Spleen (tissue), 13 donors: ENCODE measurements at places on chromosomes 3 and 15. TPM values are rescaled to one million over a fixed set of nuclear protein-coding genes. Genes with fewer than 3 reads are reported as not detected.

DNA sequence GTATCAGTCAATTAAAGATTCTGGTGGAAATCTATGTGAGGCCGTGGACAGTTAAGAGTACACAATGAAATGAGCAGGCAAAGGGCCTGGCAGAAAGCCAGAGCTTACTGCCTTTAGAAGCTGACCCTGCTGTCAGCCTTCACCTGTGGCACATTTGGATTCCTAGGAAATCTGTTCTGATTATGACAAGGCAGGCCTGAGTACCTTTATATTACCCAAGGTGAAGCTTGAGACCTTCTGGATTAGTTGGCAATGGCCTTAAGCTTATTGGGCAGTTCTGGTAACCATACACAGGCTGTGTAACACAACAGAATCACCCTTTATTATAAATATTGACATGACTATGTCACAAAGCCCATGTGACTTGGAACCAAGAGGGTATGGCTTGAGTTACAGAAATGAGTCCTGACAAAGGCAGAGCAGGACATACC, 43.2 kb downstream of the NBEAL2 start:
- DNase-seq: no peak
- no peaks in the 10 kb centered on the region for H3K36me3 ChIP-seq
- peaks cover 12% of the 10 kb centered on the region for H3K4me1 ChIP-seq
- H3K4me3 ChIP-seq: no peak overlapping the region
- H3K27me3 ChIP-seq: no peaks in the 10 kb centered on the region

- H3K27me3 ChIP-seq: no peaks in the 10 kb centered on the region
- H3K4me3 ChIP-seq: no peak overlapping the region
- no peaks in the 10 kb centered on the region for H3K4me1 ChIP-seq
- peaks cover 80% of the 10 kb centered on the region for H3K36me3 ChIP-seq
- no peak for DNase-seq
- H3K27ac ChIP-seq: no peak overlapping the region
These were observed 5.2 kb downstream of the CEP97 start for GRCh38 chr3:101729586-101729985.

GRCh38 chr3:193574488-193575070, 18.4 kb upstream of the OPA1 start:
- H3K4me1 ChIP-seq: no peaks in the 10 kb centered on the region
- no peak for DNase-seq
- H3K36me3 ChIP-seq: no peaks in the 10 kb centered on the region

HTD2 gene
- 6.4 TPM for total RNA-seq

DNA sequence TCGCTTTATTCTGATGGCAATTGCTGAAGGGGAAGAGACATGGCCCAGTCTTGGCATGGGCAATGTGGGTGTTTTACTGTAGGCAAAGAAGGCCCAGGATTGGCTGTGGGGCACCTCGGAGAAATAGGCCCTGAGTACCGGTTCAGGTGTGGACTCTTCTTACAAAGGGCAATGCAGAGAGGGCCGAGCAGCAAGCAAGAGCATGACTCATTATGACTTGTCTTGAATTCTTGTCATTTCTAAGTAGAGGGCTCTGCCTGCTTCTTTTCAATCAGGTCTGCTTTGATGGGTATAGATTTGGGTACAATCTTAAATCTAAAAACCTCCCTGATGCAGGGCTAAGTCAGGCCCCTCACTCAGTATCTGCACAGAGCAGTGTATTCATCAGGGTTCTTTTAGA, 14.8 kb upstream of the BUB1B start:
- H3K27ac ChIP-seq: no peak overlapping the region
- H3K4me1 ChIP-seq: no peaks in the 10 kb centered on the region
- DNase-seq: no peak
- no peaks in the 10 kb centered on the region for H3K36me3 ChIP-seq

DNA sequence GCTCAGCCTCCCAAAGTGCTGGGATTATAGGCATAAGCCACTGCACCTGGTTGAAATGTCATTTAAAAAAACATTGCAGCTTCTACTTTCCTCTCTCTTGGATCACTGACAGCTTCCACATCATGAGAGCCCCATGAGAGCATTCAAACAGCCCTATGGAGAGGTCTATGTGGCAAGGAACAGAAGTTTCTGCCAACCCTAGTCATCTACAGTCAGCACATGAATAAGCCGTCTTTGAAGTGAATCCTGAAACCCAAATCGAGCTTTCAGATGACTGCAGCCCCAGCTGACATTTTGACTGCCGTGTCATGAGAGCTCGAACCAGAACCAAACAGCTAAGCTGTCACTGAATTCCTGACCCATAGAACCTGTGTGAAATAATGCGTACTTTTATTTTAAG, 39.8 kb downstream of the CD200R1L start:
- no peak overlapping the region for H3K4me3 ChIP-seq
- no peaks in the 10 kb centered on the region for H3K36me3 ChIP-seq
- H3K27ac ChIP-seq: no peak overlapping the region
- H3K27me3 ChIP-seq: no peaks in the 10 kb centered on the region

DNA sequence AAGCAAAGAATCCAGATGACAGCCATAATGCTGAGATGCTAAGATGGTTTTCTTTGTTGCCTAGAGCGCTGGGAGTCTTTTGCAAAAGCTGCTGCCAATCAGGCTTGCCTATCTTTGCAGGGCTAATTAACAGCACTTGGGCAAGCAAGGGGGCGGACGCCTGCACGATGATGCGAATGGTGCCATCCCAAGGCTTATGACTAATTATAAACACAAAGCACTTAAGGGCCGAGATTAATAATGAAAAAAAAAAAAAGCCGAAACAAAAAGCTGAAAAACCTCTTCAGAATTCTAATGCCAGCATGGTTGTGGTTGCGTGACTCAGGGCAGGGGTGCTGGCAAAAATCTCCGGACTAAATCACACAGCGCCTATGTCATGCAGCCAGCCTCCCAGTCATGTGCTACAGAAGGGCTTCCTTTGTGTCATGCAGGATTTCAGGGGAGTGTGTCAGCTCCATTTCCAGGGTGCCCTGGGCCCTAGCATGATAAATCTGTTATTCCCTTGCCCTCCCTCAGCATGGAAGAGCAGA, 185.0 kb upstream of the ANKRD28 start:
- H3K4me1 ChIP-seq: no peaks in the 10 kb centered on the region
- no peaks in the 10 kb centered on the region for H3K27me3 ChIP-seq
- H3K36me3 ChIP-seq: no peaks in the 10 kb centered on the region
- no peak overlapping the region for H3K27ac ChIP-seq

LRRC31 gene
- 0.30 TPM for total RNA-seq

- H3K36me3 ChIP-seq: no peaks in the 10 kb centered on the region
- DNase-seq: no peak
These were observed 560.1 kb downstream of the GRM7 start for GRCh38 chr3:7421065-7421464.

DNA sequence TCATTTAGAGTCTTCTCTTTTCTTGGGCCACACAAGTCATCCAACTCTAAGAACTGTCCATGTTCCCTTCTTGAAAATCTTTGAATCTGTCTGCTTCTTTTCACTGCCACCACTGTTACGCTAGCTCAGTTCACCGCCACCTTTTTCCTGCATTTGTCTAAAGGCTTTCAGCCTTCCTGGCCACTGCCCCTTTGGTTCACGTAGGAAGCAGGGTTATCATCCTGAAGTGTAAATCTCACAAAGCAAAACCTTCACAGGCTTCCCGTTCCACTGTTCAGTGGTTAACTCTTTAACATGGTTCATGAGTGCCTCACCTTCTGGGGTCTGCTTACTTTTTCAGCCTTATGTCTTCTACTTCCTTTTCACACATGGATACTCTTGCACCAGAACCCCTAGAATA, 26.3 kb upstream of the CCDC39 start:
- no peak overlapping the region for H3K27ac ChIP-seq
- no peak for DNase-seq
- H3K4me1 ChIP-seq: peaks cover 3% of the 10 kb centered on the region
- H3K27me3 ChIP-seq: no peaks in the 10 kb centered on the region

DNA sequence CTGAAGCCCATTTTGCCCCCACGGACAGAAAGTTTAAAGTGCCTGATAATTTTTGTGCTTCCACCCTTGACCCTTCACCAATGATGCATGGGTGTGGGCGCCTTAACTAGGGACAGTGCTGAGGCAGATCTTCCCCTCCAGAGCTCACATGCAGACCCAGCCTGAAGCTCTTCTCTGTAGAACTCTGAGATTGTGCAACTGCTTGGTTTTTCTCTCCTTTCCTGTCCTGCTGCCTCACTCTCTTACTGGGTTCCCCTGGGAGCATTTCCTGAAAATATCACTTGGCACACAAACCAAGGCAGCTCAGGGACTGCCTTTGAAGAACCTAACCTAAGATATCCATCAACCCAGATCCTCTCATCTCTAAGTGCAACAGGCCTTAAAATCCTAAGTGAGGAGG, 220.3 kb upstream of the STT3B start:
- DNase-seq: no peak
- no peak overlapping the region for H3K4me3 ChIP-seq
- no peaks in the 10 kb centered on the region for H3K27me3 ChIP-seq
- no peaks in the 10 kb centered on the region for H3K4me1 ChIP-seq
- H3K27ac ChIP-seq: no peak overlapping the region

RSL24D1 gene
- 55.8 TPM for total RNA-seq

DNA sequence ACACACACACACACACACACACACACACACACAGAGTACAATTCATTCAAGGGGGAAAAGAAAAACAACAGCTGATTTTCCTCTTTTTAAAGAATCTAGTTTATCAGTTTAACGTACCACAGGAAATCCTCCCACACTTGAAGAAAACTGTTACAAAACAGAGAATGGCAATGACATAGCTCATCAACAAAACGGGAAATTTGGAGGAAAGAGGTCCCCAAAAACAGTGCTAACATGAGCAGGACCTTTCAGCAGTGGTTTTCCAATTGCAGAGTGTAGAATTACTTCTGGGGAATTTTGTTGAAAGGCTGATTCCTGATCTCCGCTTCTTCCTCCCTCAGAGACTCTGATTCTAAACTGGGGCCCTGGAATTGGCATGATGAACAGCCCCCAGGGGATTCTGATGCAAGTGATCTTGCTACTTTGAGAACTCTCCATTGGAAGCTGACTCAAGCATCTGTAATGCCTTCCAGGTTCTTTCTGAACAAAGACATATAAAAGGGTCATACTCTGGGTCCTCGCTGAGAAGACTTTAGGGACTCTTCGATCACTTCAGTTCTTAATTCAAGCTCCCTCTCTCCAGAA, 442.6 kb upstream of the PROK2 start:
- no peaks in the 10 kb centered on the region for H3K4me1 ChIP-seq
- no peaks in the 10 kb centered on the region for H3K36me3 ChIP-seq

DNA sequence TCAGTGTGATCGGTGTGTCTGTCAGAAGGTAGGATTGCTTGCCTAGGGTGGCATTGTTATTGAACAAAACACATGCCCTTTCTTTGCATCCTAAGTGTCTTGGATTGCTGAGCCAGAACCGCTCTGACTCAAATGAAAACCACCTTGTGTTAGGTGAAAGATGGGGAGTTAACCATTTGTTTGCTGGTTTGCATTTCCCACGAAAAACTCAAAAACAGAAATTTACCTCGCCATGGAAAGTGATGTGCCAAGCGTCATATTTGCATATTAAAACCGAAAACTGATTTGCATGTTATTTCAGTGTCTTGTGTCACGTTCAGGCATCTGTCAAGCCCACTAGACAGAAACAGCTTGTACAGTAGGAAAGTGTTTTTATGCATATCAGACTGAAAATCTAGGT, 474.6 kb upstream of the TPRG1 start:
- H3K36me3 ChIP-seq: no peaks in the 10 kb centered on the region
- DNase-seq: no peak
- H3K27me3 ChIP-seq: no peaks in the 10 kb centered on the region
- no peak overlapping the region for H3K4me3 ChIP-seq
- peaks cover 32% of the 10 kb centered on the region for H3K4me1 ChIP-seq

DNA sequence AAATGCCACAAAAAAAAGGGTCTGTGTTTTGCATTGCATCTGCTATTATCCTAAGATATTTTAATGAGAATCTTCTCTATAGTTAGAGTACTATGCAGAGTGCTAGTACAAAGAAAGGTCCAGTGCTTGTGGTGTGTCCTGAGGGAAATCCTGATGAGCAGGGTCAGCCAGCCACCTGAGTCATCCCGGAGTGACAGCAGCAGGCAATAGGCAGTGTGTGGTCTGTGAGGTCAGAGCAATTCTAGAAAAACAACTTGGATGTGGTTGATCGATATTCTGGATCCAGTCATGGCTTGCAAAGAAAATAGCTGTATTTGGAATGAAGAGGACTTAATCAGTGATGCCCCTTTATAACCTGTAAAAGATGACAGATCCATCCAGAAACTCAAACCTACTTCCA, 119.2 kb downstream of the CTNNB1 start:
- DNase-seq: no peak
- no peaks in the 10 kb centered on the region for H3K4me1 ChIP-seq
- no peak overlapping the region for H3K27ac ChIP-seq
- H3K4me3 ChIP-seq: no peak overlapping the region
- no peaks in the 10 kb centered on the region for H3K27me3 ChIP-seq

C3orf85 gene
- total RNA-seq: not detected

MYO1E gene
- 90.9 TPM for total RNA-seq

SCAMP5 gene
- 14.7 TPM for total RNA-seq

P2RY12 gene
- total RNA-seq: 7.5 TPM

LIPH gene
- 1.7 TPM for total RNA-seq

GRCh38 chr3:186609247-186609868, 3.5 kb upstream of the AHSG start:
- H3K27ac ChIP-seq: no peak overlapping the region
- no peaks in the 10 kb centered on the region for H3K36me3 ChIP-seq
- no peak for DNase-seq
- no peak overlapping the region for H3K4me3 ChIP-seq

- no peaks in the 10 kb centered on the region for H3K36me3 ChIP-seq
- no peak overlapping the region for H3K27ac ChIP-seq
- DNase-seq: no peak
- no peaks in the 10 kb centered on the region for H3K4me1 ChIP-seq
- H3K27me3 ChIP-seq: no peaks in the 10 kb centered on the region
- H3K4me3 ChIP-seq: no peak overlapping the region
These were observed 355.3 kb upstream of the RORA start for GRCh38 chr15:61584410-61584809.

DNA sequence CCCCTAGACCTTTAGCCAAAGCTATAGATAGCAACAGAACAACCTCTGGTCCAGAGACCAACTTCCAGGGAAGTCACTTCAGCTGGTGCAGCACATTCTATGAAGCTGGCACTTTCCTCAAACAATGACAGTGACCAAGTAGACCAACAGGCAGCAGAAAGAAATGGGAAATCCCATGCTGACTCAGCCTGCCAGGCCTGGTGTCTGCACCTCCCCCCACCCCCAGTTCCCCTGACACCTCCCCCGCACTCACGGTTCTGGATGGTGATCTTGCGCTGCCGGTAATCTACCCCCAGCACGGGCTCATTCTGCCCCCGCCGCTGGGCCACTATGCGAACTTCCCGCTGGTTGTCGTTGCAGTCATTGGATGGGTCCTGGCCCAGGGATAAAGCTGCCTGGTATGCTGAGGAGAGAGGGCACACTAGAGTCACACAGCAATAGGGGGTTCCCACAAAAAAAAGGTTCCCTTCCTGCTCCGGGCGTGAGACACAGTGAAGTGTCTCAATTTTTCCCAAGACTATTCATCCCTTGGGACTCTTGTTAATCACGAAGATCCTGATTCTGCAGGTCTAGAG, 17.0 kb downstream of the ILDR1 start:
- peaks cover 33% of the 10 kb centered on the region for H3K4me1 ChIP-seq
- H3K4me3 ChIP-seq: no peak overlapping the region
- H3K27me3 ChIP-seq: no peaks in the 10 kb centered on the region
- H3K36me3 ChIP-seq: no peaks in the 10 kb centered on the region
- no peak overlapping the region for H3K27ac ChIP-seq

SPINK8 gene
- total RNA-seq: not detected

PP2D1 gene
- not detected for total RNA-seq

GRCh38 chr3:16362770-16363169, 97.8 kb downstream of the OXNAD1 start:
- H3K27me3 ChIP-seq: no peaks in the 10 kb centered on the region
- DNase-seq: no peak
- H3K36me3 ChIP-seq: no peaks in the 10 kb centered on the region
- H3K4me3 ChIP-seq: no peak overlapping the region

CDC25A gene
- 3.6 TPM for total RNA-seq

PAQR5 gene
- 0.27 TPM for total RNA-seq

- no peaks in the 10 kb centered on the region for H3K36me3 ChIP-seq
- no peaks in the 10 kb centered on the region for H3K4me1 ChIP-seq
These were observed 20.8 kb upstream of the HCN4 start for GRCh38 chr15:73389539-73389938.
